ENCODE measurements at places on chromosomes 16 and 17. TPM values are rescaled to one million over a fixed set of nuclear protein-coding genes. Genes with fewer than 3 reads are reported as not detected.

Gene HLF
- total RNA-seq, result 3.7 TPM

Gene ANKFN1
- total RNA-seq, result 0.26 TPM

Gene TP53TG3C
- not detected for total RNA-seq

Gene PIPOX
- 2.7 TPM for total RNA-seq

Gene UMOD
- not detected for total RNA-seq

Gene TP53TG3F
- total RNA-seq, result not detected

Gene GNGT2
- total RNA-seq, result 0.66 TPM

Gene ADAM11
- total RNA-seq, result under 0.01 TPM

Gene HS3ST4
- total RNA-seq, result not detected

Gene AHSP
- total RNA-seq, result not detected

Gene KRT25
- total RNA-seq, result not detected

Gene FZD2
- total RNA-seq, result 4.4 TPM

Gene RTN4RL1
- total RNA-seq, result 1.1 TPM

Gene MPV17L
- total RNA-seq, result 0.53 TPM

Gene SCIMP
- not detected for total RNA-seq

Gene CMTM2
- not detected for total RNA-seq

Gene TEX14
- total RNA-seq, result under 0.01 TPM

Gene RDM1
- 0.92 TPM for total RNA-seq

Gene COX6A2
- not detected for total RNA-seq
